ENCODE measurements at places on chromosomes 11 and 22.
A peak's percentile ranks its signal among the peaks of the same experiment; 100 is the strongest.

DNA sequence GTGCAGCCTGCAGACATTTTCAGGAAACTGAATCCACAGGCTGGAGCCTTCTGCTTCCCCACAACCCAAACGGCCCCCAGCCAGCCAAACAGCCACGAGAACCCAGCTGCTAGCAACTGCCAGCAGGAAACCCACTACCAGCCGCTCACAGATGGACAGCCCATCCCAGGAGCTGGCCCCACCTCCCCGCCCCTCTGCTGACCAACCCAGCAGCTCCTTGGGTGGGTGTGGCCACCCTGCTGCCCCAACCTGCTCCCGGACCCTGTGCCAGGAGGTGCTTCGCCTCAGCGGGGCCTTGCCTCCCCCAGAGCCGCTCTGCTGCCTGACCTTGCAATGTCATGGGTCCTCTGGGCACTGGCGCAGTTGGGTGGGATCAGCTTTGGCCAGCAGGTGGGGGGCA is 8.2 kb upstream of the CCDC188 start:
- no peak for DNase-seq

GRCh38 chr11:43830928-43831440 is 49.6 kb upstream of the ALKBH3 start:
- DNase-seq: peak; percentile 97

DNA sequence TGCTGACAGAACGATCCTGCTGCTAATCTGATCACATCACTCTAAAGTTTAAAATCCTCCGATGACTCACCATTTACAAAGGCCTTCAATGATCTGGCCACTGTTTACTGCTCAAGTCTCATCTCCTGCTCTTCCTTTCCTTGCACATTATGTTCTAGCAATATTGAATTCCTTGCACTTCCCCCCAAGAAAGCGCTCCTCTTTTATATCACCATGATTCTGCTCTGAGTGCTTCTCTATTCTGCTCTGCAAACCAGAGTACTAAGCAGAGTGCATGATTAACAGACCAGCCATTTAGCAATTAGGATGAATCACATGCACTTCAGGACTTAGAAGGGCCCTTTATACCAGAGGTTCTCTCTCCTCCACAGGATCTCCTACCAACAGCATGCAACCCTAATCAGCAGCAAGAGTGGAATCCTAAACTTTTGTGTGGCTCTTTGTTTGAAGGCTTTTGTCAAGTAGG is 1122.8 kb upstream of the CCDC90B start:
- DNase-seq: no peak

- peak; percentile 62 for DNase-seq
These were observed 615.5 kb downstream of the NTM start for GRCh38 chr11:131985846-131986301.

DNA sequence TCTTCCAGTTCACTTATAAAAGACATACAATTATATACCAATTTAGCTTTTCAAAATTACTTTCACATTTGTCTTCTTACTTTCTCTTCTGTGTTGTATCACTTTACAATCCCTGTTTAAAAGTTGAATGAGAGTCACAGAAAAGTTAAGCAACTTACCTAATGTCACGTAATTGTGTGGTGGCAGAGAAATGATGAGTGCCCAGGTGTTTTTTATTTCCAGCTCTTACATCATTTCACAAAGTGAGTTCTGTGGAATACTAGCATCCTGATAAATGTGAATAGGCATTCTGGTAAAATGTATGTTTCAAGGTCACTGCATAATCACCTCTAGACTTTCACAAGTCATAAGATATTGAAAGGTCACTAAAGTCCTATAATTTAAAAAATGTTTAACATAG is 133.0 kb upstream of the FIBIN start:
- DNase-seq: no peak

DNA sequence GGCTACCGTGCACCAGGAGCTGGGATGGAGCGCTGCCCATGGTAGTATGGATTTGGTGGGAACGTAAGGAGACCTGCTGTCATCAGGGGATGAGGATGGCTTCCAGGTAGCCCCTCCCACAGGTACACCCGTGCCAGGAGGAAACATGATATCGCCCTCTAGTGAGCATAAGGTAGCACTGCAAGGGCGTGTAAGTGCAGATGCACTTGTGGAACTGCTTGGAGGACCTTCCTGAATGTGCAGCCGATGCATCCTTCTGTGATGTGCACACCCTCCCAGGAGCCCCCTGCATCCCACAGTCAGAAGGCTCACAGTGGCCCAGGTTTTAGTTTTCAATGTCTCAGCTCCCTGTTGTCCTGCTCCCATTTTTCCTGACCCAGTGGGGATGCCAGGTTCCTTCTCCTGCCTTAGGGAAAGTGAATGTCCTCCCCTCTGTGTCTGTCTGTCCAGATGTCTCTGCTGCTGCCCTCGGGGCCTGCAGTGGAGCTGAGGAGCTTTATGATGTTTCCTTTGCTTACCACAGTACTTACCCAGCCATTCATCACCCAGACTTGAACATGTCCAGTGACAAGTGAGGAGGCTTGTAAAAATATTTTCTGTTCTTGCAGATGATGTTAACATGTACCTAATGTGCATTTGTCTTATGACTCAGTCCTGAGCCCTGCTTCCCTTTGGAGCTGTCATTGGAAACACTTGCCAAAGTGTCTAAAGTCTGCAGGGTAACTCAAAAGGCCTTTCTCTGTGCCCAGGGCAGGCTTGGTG is 49.2 kb downstream of the DBX1 start:
- DNase-seq: peak; percentile 19

DNA sequence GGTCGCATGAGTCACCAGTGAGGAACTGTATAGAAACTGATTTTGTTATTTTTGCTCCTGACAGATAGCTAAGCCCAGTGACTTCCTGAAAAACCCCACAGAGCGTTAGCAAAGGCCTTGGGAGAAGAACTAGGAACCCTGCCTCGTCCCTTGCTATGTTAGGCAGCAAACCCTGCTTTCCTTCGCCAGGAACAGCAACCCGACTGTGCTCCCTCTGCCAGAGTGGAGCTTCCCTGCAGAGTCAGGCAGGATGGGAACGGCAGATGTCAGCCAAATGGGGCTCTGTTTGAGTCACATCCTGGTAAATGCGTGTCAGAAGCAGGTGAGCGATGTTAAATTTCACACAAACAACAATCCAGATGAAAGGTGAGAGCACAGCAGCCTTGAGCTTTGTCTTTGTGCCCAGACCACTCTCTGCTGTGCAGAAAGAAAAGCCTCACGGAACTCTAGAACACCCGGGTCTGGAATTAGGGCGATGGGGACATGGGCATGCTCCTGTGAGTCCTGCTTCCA is 186.6 kb downstream of the ADAMTS15 start:
- DNase-seq: peak; percentile 56

- DNase-seq: peak; percentile 49
These were observed 76.4 kb downstream of the GGTLC2 start for GRCh38 chr22:22720724-22721261.

DNA sequence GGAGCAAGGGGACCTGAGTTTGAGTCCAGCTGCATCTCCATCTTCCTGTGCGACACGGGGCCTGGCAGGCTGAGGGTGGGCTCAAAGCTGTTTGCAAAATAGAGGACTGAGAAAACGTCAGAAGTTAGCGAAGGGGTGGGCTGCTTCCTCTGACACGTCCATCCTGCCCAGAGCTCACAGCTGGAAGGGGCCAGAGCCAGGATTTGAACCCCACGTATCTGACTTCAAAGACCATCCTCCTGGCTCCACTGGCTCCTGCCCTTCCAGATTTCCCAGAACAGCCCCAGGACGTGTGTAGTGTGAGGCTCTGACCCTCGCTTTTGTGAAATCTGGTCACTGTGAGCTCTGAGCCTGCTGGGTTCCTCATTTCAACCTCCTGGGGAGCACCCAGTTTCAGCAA is 56.3 kb downstream of the CD82 start:
- no peak for DNase-seq

DNA sequence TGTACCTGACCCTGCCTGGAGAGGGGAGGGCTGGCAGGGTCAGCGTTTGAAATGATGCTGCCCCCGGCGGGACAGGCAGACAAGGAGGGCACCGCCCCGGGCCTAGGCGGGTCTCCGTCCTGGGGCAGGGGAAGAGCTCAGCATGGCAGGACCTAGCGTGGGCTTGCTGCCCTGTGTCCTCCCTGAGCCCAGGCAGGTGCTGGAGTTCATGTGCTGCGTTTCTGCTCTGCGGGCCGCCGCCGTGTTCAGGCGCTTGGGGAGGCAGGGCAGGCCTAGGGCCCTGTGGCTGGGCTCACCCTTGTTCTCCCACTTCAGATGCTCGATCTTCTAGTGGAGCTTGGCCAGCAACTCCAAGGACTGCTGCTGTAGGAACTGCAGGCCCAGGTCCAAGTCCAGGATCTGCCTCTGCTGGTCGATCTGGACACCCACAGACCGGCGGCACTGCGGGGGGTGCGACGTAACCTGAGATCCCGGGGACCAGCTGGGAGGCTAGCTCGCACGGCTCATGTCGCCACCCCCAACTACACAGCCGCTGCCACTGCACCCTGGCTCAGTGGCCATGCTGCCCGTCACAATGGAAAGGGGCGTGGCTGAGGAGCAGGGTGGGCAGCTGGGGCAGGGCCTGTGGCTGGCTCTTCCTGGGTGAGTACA is 84.4 kb downstream of the MED15 start:
- DNase-seq: no peak

DNA sequence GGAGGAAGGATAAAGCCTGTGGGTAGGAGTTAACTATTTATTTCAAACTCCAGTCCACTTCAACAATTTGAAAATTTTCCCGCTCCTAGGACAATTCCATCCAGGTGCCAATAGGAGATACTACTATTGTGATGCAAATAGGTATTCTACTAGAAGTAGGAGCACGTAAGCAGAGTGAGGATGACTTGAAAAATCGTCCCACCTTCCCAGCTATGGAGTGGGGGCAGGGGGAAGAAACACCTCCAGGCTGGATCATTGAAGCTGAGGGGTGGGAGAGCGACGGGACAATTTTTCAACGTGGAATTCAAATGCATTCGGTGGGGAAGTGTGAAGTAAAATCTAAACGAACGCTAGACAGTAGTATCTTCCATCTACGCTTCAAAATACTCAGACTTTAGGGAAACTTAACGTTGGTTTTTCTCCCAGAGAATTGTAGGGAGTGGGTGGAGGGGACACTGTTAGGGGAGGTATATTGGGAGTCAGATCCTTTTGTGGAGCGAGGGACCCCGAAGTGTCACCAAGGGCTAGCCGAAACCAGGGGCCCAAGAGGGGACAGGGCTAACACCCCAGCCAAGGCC is 523 bp upstream of the ARHGAP42 start:
- DNase-seq: no peak

DNA sequence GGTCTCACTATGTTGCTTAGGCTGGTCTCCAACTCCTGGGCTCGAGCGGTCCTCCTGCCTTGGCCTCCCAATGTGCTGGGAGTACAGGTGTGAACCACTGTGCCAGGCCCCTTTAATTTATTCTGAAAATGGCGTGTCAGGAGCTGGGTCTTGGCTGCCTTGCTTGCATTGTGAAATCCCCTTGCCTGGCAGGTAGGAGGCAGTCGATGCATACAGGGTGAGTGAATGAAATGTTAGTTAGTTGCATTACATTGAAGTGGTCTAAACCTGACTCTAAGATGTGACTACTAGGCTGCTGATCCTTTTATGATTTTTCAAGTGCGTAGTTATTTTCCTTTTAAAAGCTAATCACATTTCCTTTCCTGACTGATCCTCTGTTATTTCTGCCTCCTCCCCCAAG is 42.9 kb downstream of the PARVB start:
- no peak for DNase-seq

DNA sequence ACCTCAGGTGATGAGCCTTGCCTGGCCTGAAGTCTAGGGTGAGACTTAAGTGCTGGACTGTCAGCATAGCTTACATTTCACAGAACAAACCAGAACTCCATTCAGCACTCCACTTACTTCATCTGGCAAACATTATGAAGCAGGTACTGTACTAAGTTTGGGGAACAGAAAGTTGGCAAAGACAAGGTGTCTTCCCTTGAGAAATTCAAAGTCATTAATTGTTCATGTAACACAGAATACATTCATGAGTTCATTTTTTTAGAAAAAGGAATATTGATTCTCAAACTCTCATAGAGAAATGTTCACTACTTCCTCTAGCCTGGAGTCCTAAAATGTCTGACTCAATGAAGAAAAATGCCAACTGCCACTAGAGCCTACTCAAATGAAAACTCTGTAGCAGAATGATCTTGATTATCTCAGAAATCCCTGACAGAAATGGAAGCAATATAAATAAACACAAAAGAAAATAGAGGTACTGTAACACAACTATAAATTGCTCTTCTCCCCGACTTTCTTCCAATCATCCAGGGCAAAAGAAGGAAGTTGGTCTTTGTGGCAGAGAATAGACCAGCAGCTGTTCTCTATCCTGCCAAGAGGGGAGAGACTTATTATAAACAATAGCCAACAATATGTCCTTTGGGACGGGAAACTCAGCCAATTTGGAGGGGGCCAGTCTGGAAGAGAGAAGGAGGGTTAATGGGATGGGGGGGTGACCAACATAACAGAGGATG is 129.2 kb upstream of the MTMR2 start:
- DNase-seq: no peak

- no peak for DNase-seq
These were observed 17.5 kb upstream of the MYH9 start for GRCh38 chr22:36405221-36405661.

- no peak for DNase-seq
These were observed 15.0 kb downstream of the USH1C start for GRCh38 chr11:17528906-17529843.

- peak; percentile 80 for DNase-seq
These were observed 12.6 kb upstream of the UPB1 start for GRCh38 chr22:24482575-24482974.

- DNase-seq: peak; percentile 57
These were observed 2.4 kb upstream of the ATL3 start for GRCh38 chr11:63673579-63673978.

DNA sequence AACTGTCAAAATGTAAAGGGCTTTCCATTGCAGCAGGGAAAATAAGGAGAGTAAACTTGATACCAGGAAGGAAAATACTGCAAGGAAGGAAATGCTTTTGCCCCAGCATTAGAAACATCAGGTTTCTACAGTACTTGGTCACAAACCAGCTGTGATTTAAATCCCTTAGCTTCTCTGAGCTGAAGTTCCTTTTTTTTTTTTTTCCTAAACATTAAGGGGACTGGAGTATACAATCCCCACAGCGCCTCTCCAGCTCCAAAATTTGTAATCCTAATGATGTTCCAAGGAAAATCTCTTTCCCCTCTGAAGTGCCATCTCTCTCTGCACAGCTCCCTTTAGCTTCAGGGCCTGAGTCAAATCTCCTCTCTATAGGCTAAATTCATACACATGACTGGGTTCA is 220.5 kb upstream of the PITPNB start:
- DNase-seq: no peak

DNA sequence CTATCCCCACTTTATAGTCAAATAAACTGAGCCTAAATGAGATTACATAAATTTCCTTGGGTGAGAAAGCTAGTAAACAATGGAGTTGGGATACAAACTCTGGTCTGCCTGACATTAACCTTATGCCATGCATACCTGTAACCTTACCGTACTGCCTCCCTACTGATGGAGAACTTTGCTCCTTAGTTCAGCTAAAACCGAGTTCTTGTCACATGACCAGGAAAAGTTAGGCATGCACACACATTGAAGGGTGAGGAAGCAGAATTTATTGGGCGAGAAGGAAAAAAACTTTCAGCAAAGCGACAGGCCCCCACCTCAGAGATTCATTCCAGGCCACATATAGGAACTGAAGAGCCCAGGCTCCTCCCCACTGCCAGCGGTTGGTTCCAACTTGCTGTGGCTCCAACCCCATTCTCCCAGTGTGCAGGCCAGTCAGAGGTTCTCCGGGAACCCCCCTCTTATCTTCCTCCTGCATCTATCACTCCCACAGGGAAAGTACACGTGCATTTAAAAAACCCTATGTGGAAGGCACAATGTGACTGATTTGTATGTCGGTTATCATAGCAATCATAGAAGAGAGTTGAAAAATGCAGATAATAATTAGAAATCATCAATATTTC is 3.2 kb upstream of the PIWIL4 start:
- DNase-seq: no peak

- DNase-seq: no peak
These were observed 77.7 kb downstream of the TRIM44 start for GRCh38 chr11:35740061-35740799.

Data from fibroblast of gingiva (primary cell).